ENCODE measurements at places on chromosomes 12 and 14.

DNA sequence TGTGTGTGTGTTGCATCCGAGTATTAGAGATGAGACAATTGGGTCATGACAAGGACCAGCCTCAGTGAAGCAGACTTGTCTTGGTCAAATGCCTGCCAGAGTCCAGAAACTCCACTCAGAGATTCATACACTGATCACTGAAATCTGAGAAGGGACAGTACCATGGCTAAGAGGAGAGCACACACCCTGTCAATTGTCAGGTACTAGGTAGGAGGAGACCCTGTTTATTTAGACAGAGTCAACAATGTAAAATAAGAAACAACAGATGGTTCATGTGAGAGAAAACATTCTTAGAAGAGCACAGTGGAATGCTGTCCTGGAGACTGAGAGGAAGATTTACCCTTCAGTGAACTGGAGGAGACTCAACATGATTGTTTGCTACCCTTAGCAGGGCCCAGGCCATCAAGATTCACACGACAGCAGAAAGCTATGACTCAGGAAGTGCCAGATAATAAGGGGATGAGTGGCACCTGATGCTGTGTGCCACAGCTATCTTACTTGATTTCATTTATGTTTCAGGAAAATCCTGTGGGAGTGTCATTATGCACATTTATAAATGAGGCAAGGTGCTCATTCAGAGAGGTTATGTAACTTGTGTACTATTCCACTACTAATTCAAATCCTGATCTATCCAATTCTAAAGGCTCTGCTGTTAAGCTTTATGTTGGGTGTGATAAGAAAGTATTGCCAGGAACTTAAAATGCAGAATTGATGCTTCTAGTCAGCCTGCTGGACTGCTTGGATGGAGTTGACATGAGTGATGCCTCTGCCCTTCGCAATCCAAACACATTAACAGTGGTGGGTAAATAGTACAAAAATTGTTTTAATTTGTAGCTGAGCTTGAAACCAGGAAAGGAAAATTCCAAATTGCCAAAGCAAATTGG lies 136.6 kb upstream of the NEDD1 start:
- DNase-seq, result no peak

DNA sequence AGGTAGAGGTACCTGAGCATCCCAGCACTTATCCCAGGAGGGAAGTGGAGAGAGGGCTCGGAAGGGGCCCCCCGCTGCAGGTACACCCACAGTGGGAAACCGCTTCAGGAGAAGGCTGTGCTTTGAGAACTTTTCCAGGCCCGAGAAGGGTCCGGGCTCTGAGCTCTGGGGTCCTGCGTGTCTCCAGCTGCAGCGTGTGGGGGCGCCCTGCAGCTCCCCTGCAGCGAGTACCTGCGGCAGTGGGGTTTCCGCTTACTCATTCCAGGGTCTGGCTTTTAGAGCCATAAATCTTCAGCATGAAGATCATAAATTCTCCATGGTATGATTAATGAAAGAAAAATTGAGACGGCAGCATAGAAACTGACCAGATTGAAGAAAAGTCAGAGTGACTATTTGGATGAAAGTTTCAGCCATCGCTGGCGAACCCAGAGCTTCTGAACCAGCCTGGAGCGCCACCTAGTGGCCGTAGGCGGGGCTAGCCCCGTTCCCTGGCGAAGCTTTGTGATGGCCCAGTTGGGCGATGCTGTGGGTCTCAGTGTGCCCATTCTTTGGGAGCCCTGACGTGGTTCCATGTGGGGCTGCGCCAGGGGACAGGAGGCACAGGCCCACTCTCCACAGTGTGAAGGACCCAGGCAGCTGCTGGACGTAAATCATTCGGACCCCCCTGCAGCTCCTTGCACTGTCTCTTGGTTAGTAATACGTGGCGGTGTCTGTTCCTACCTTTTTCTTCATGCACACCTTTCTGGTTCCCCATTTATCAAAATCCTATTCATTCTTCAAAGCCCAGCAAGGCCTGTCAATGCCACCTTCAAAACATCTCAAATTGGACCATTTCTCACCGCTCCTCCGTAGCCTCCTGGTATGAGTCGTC lies 198.2 kb downstream of the TSPAN9 start:
- peak; percentile 64 for DNase-seq

DNA sequence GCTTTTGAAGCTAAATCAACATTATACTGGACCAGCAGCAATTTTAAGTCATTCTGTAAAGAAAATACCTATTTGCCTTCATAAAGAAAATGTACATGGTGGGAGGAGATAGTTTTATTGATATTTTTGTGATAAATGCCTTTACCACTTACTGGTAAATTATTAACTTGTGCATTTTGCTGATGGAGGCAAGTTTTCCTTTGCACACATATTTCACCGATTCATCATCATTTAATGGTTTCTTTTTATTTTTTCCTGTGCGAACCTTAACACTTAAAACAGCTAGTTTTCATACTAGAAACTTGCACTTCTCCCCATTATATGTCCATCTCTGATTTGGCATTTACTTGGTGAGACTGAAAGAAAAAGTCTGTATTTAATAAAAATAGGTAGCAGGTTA lies 239.3 kb downstream of the TRHDE start:
- no peak for DNase-seq

- no peak for DNase-seq
Measured at GRCh38 chr14:94059998-94060397, 21.0 kb downstream of the DDX24 start.

- no peak for DNase-seq
Measured at GRCh38 chr14:80549141-80549540, 337.8 kb upstream of the DIO2 start.

GRCh38 chr14:55976655-55977054 lies 141.6 kb upstream of the PELI2 start:
- DNase-seq, result no peak

GRCh38 chr14:69289811-69290520 lies 30.0 kb downstream of the GALNT16 start:
- DNase-seq, result no peak

GRCh38 chr12:7156259-7157197 lies 26.4 kb downstream of the CLSTN3 start:
- no peak for DNase-seq

DNA sequence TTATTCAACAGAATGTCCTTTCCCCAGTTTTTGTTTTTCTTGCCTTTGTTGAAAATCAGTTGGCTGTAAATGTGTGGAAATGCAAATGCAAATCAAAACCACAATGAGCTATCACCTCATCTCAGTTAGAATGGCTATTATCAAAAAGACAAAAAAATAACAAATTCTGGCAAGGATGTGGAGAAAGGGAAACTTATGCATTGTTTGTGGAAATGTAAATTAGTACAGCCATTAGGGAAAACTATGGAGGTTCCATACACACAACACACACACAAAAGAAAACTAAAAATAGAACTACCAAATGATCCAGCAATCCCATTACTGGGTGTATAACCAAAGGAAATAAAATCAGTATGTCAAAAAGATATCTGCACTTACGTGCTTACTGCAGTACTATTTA lies 518.8 kb upstream of the ATXN7L3B start:
- no peak for DNase-seq

GRCh38 chr12:121800694-121801594 lies 2.9 kb upstream of the SETD1B start:
- peak; percentile 68 for DNase-seq

GRCh38 chr14:103097244-103097993 lies 2.9 kb downstream of the EXOC3L4 start:
- DNase-seq, result no peak

GRCh38 chr12:119781804-119782203 lies 95.3 kb downstream of the CIT start:
- no peak for DNase-seq

DNA sequence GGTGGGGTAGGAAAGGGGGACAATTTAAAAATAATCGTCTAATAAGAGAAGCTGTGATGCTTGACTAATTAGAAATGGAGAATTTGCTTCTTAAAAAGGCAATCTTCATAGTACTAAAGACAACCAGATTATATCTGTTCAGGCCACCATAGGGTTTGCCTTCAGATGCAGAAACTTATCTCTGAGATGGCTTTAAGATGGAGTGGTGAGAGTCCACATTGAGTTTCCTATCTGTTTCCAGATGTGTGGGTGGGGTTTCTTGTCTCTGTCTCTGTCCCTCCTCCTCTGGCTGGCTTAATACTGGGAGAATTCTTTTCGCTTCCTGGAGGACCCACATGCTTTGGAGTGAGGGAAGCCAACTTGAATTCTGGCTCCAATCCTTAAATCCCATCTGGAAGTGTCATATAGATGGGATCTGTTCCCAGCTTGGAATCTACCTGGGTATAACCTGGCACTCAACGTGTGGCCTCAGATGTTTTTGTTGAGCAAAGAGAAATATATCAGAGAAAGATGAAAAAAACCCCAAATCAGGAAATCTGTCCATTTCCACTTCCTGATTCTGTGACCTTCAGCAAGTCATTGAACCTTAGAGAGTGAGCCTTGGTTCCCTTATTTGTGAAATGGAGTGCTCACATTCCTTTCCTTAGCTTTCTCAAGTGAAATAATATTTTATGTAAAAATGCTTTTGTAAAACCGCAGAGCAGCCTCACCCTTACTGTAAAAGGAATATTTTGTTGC lies 66.4 kb downstream of the CHST11 start:
- no peak for DNase-seq

Data from stimulated activated CD4-positive, alpha-beta T cell treated with anti-CD3 and anti-CD28 coated beads, TNF-alpha, amount 100 ng/mL, for 48 hours (primary cell).